ENCODE measurements at places on chromosomes 2 and 18.

- no peak for DNase-seq
These were observed 10.7 kb downstream of the VPS54 start for GRCh38 chr2:64008434-64009009.

GRCh38 chr2:12448846-12449505 is 267.8 kb upstream of the TRIB2 start:
- DNase-seq, result no peak

DNA sequence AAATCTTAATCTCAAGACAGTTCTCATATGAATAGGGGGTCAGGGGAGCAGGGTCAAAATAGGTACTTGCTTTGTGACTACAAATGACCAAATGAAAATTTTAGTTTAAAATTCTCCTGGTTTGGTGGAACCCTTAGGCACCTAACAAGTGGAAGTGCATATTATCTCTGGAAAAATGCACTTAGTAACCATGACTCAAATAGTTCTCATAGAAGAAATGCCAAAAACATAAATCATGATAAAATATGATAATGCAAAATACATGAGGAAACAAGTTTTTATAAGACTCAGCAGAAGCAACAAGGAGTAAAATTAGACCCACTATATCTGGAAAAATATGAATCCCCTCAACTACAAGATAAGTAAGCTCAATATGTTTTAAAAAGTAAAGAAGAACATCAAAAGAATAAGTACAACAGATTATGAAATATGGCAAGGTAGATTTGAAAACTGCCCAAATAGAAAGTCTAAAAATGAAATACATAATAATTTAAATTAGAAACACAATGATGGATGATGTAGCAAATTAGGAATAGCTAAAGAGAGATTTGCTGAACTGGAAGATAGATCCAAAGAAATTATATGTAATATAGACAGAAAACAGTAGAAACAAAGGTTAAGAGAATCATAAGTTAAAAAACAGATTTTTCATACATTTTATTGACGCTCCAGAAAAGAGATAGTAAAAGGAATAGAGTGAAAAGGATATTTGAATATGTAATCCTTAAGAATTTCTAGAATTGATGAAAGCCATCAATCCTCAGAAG is 308.3 kb downstream of the SETBP1 start:
- no peak for DNase-seq

GRCh38 chr2:6211236-6211635 is 519.1 kb downstream of the SOX11 start:
- DNase-seq, result no peak

GRCh38 chr2:227703280-227703732 is 14.5 kb downstream of the SLC19A3 start:
- DNase-seq, result no peak

GRCh38 chr2:224004105-224004695 is 34.9 kb downstream of the SERPINE2 start:
- DNase-seq, result no peak

GRCh38 chr2:112881217-112881985 is 29.6 kb upstream of the IL37 start:
- peak; percentile 4 for DNase-seq

- no peak for DNase-seq
These were observed 22.2 kb upstream of the NT5C1B start for GRCh38 chr2:18611604-18612003.

DNA sequence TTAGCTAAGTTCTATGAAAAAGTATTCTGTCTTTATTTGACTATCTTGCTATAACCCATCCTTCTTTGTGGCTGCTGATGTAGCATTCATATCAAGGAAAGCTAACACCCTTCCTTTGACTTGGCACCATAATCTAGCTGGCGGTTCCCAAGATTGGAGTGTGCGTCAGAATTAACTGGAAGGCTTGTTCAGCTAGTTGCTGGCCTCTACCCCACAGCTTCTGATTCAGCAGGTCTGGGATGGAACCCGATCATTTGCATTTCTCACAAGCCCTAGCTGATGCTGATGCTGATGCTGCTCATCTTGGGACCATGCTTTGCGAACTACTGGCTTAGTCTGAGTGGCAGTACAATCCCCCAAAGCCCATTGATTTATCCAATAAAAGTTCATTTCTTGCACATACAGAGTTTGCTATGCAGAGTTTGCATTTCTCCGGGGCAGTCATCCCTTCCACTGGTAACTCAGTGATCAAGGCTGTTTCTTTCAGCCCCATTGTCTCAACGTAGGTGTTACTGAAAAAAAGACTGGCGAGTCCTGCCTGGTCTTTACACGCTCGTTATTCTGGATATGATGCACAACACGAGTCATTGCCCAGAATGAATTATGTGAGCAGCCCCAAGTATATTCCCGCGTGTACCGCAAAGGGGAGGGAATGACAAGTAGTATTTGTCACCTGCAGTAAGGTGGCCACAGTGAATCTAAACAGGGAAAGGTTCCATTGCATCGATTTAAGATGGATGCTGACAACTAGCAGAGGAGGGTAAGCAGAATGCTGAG is 96.5 kb downstream of the ZNF532 start:
- no peak for DNase-seq

GRCh38 chr2:191899410-191899809 is 52.5 kb upstream of the CAVIN2 start:
- DNase-seq, result no peak

- no peak for DNase-seq
These were observed 135.3 kb upstream of the NOSTRIN start for GRCh38 chr2:168667156-168667555.

- DNase-seq, result no peak
These were observed 436.7 kb downstream of the ZEB2 start for GRCh38 chr2:144083211-144083610.

GRCh38 chr2:3805201-3805939 is 102.0 kb downstream of the DCDC2C start:
- DNase-seq, result no peak

DNA sequence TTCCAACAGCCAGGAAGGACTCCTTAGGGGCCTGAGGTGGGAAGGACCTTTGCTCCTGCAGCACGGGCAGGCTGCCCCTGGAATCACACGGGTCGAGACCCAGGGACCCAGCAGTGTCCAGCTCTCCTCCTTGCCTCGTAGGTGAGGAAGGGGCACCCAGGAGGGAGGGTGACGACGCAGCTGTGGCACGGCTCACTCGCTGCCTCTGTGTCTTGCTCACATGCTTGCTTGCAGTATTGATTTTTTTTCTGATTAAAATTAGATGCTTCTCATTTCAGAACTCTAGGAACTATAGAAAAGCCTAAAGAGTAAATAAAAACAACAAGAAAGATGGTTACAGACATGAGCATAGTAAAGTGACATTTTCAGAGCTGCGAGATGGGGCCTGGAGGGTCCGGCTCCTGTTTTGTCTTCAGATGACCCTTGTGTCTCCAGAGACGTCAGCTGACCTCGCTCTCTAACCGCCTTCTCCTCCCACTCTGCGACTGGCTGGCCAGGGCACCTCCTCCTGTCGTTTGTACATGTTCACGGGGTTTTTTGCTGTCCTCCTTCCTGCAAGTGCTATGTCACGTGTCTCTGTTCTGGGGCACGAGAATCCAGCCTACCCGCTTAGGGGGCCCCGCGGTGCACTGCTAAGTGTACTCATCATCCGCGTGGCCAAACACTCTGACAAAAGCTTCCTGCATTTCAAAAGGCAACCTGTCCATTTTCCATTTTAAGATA is 65.7 kb upstream of the ZNF236 start:
- no peak for DNase-seq

DNA sequence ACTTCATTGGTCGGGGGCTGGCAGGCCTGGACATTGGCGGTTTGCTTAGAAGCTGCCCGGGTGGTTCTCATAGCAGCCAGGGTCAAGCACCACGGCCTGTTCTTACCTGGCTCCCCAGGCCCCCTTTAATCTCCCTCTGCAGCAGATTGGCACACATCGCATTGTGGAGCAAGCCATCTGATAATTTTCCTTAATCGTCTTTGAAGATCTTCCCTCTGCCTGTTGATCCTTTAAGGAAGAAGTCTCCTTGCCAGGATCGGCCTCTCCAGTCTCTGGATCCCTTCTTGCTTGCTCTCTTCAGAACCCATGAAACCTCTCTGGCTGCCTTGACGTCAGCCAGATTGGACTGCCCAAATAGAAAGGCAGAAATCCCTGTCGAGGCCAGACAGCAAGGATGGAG is 75.8 kb downstream of the NEDD4L start:
- DNase-seq, result no peak

DNA sequence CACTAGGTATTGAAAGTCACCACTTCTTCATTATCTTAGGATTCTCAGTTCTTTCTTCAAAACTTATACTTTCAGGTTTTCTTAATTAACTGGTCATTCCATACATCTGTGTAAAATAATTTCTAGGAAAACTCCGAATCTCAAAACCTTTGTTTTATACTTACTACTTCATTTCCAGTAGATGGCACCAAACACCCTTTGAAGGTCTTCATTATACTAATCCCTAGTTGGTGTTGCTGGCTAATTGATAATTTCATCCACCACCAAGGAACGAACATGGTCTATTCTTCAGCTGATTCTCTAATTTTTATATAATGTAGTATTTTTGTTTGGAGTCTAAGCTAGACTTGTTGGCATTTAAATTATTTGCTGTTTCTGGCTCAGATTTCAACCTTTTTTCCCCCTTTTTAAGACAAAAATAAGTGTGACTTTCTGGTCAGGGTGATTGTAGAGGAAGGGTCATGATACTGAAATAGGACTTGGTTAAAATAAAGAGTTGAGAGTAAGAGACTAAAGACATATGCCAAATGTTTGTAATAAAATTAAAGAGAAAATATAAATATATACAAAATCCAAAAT is 2.8 kb upstream of the MXD1 start:
- no peak for DNase-seq

GRCh38 chr2:58521803-58522554 is 280.9 kb upstream of the FANCL start:
- DNase-seq, result no peak

DNA sequence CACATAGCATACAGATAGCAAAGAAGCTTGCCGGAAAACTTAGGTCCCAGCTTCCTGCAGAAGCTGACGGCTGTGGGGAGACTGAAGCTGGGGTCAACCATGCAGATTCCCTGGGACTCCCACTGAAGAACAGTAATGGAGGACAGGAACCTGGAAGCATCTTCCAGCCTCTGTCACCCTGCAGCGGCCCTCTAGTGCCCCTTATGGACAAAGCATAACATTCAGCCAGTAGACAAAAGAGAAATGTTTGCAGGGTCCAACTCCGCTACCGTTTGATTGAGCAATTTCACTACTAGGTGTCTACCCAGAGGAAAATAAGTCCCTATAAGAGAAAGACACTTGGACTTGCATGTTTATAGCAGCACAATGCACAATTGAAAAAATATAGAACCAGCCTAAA is 460.6 kb downstream of the CNTNAP5 start:
- no peak for DNase-seq

- no peak for DNase-seq
These were observed 20.8 kb downstream of the SP140L start for GRCh38 chr2:230347659-230348305.

DNA sequence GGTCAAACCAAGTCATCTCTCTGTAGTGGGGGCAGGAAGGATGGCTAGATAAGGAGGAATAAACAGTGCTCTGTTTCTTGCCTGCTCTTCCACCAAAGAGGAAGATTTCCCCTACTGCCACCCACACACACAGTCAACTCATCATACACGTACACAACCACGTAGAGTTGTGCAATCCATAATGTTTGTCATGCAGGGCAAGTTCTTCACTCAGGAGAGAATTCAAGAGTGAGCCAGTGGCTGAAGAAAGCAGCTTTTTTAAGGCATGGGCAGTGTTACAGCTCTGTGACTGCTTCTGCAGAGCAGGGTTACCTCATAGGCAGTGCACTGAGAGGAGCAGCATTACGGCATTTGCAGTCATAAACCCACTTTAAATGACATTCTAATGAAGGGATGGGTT is 283.0 kb downstream of the RND3 start:
- DNase-seq, result no peak

- DNase-seq, result no peak
These were observed 2.3 kb downstream of the ACTR3 start for GRCh38 chr2:113892004-113892710.

GRCh38 chr2:26900831-26901321 is 52.9 kb downstream of the DPYSL5 start:
- no peak for DNase-seq

DNA sequence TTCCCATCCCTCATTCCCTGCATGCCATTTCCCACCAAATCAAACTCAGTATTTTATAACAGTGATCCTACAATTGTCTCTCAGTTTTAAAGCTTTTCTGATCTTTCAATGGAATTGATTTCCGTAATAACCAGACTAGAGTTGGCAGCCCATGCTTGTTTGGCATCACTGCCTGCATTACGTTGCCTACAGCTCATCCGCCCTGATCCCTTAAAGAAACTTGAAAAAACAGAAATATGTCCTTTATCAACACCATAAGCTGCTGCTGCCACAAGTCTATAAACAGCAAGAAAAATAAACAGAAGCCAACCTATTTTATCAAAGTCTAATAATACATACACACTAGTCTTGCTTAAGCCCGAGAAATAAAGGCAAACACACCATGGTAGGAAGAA is 331.0 kb downstream of the METTL4 start:
- DNase-seq, result no peak

DNA sequence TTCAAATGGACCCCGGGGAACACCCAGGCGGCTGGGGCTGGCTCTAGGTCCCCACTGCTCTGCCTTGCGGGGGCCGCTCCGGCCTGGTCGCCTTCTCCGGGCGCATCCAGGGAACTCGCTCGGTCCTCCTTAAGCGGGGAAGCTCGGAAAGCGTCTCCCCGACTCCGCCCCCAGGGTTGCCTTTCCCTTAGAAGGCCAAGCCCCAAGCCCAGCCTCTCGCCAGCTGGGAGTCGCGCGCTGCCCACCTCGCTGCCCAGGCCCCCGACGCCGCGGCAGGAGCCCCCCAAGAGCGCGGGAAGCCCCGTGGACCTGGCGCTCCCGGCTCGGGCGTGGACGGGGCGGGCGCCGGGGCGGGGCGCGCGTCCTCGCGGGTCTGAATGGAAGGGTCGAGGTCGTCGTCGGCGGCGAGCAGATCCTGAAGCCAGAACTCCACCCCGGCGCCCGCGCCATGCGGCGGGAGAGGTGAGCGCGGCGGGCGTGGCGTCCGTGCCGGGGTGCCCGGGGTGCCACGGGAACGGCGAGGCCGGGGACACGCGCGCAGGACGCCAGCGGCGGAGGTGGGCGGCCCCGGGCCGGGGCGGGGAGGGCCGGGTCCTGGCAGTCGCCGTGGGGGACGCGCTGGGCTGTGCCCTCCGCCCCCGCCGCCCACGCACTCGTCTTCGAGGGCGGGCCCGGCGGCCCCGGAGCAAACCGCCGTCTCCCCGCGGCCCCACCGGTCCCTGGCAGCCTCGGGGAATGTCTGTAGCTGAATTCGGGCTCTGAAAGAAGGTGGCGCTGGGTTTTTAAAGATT is at the start of gene BOK:
Gene BOK, plus strand, starts transcription at position 214 of the 791 bp plus-strand sequence. CDS start 739 bp downstream, outside the sequence.
- no peak for DNase-seq

Data from activated CD4-positive, alpha-beta T cell treated with anti-CD3 and anti-CD28 coated beads, Interleukin-2, amount 50 U/mL, for 4 hours (primary cell).